ENCODE measurements at places on chromosomes 7 and 10. TPM values are rescaled to one million over a fixed set of nuclear protein-coding genes. Genes with fewer than 3 reads are reported as not detected.
A peak's percentile ranks its signal among the peaks of the same experiment; 100 is the strongest.

Gene CUX1
- 21.7 TPM for total RNA-seq

- no peak for DNase-seq
Observed at GRCh38 chr10:3196958-3197347, 24.4 kb upstream of the PITRM1 start.

- DNase-seq: no peak
Observed at GRCh38 chr10:131195116-131195515, 116.4 kb downstream of the TCERG1L start.

DNA sequence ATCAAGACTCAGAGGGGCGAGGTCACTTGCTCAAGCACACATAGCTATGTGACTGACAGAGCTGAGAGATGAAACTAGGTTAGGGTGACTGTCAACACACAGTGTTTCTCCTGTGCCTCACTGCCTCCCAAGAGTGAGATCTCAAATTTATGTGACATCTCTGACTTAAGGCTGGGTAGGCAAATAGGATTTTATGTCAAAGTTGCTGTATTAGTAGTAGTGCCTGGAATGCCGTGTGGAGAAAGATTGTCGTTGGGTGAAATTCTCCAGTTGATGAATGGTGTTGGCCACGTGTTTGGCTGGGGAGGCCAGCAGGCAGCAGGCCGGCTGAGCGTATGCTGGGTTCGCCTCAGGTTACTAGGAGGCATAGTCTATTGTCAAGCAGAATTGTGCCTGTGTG is 148.3 kb upstream of the BMPER start:
- no peak for DNase-seq

- DNase-seq: no peak
Observed at GRCh38 chr7:19853261-19853832, 79.9 kb upstream of the TMEM196 start.

Gene DNAJC2
- total RNA-seq: 42.0 TPM

GRCh38 chr7:6242561-6242960 is 29.9 kb downstream of the CYTH3 start:
- DNase-seq: no peak

DNA sequence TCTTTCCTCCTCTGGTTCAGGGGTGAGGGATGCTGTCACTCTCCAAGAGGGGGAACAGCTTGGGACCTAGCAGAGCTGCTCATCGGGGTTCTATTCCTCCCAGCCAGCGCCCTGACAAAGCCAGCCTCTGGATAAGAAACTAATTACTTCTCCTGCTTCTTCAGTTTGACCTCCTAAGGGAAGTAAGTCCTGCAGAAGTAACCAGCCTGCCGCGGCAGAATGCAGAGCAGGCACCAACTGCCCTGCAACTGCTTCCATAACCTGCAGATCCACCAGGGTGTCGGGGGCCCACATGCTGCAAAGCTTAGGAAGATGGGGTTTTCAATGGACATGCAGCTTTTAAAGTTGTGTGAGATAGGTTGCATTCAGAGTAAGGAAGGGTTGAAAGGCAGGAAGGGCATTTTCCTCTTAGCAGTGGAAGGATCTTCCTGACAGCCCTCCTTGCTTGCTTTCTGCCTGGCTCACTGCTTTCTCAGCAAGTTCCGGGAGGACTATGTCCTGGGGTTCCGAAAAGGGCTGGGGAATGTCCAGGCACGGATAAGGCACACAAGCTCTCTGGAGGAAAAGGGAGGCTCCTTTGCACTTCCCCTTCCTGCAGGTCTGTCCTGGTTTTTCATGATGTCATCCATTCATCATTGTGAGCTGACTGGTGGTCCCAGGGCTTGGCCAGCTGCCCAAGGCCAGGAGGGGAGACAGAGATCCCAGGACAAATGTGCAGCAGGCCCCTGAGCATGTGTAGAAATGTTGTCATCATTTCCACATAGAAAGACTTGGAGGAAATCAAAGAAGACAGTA is 24.3 kb upstream of the CALU start:
- no peak for DNase-seq

- no peak for DNase-seq
Observed at GRCh38 chr10:9390516-9390915, 1336.0 kb downstream of the GATA3 start.

DNA sequence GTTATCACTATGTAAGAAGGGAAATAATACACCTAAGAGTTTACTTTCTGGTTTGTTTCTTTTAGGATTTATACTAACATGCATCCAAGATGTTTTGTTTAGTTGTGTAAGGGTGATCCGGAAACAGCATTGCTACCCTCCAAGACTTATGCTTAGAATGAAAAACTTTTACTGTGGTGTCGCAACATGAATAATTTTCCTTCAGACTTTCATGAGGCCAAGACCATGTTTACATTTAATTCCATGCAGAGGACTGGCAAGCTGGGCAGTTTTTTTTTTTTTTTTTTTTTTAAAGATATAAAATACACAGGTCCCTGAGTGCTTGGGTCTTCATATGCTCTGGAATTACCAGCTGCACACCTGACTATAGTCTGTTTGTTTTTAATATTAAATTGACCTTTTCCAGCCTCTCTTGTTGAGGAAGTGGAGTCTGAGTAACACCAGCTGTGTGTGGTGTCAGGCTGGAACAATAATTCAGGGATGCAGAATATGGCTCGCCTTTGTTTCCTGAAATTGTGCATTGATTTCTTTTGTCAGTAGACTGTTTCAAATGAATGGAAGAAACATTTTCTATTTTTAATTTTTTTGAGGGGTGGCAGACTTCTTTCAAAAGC is 81.7 kb downstream of the ST7 start:
- no peak for DNase-seq

- DNase-seq: peak; percentile 83
Observed at GRCh38 chr7:73830681-73831583, at the start of gene CLDN4. TSS of gene CLDN4 (plus strand) at chr7:73830996. CDS start at chr7:73831202, 206 bp downstream.

Gene EFCAB10
- total RNA-seq: 0.40 TPM

Gene CYP3A7
- 6.4 TPM for total RNA-seq

DNA sequence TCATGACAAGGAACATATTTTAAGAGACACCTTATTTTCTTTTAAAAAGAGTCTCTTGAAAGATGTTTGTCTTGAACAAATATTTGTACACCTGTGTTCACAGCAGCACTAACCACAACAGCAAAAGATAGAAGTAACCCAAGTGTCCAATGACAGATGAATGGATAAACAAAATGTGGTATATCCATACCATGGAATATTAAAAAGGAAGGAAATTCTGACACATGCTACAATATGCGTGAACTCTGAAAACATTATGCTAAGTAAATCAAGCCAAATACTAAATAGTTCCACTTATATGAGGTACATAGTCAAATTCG is 17.8 kb downstream of the SGMS1 start:
- no peak for DNase-seq

Gene CPA2
- not detected for total RNA-seq

- DNase-seq: no peak
Observed at GRCh38 chr10:28118985-28119628, 120.2 kb upstream of the ODAD2 start.

DNA sequence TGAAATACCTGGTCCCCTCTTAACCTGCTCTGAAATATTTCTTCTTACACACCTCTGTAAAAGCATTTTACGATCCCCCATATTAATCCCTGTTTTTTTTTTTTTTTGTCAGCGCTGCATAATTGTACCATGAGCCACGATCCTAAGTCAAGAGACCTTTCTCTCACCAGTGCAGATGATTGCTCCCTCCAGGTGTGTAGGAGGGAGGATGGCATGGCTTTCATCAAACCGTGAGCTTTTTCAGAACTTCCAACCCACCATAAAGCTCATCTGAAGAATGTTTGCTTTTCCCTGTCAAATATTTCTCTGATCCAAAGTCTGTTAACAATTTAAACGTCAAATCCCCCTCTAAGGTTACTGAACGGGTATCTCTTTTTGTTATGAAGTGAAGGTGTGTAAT is 28.2 kb upstream of the SEPHS1 start:
- DNase-seq: no peak

Gene ADCK2
- total RNA-seq: 18.8 TPM

- no peak for DNase-seq
Observed at GRCh38 chr7:159209429-159209828, 64.8 kb upstream of the VIPR2 start.

- no peak for DNase-seq
Observed at GRCh38 chr10:17049195-17049594, 80.4 kb downstream of the CUBN start.

Gene TEX47
- not detected for total RNA-seq

DNA sequence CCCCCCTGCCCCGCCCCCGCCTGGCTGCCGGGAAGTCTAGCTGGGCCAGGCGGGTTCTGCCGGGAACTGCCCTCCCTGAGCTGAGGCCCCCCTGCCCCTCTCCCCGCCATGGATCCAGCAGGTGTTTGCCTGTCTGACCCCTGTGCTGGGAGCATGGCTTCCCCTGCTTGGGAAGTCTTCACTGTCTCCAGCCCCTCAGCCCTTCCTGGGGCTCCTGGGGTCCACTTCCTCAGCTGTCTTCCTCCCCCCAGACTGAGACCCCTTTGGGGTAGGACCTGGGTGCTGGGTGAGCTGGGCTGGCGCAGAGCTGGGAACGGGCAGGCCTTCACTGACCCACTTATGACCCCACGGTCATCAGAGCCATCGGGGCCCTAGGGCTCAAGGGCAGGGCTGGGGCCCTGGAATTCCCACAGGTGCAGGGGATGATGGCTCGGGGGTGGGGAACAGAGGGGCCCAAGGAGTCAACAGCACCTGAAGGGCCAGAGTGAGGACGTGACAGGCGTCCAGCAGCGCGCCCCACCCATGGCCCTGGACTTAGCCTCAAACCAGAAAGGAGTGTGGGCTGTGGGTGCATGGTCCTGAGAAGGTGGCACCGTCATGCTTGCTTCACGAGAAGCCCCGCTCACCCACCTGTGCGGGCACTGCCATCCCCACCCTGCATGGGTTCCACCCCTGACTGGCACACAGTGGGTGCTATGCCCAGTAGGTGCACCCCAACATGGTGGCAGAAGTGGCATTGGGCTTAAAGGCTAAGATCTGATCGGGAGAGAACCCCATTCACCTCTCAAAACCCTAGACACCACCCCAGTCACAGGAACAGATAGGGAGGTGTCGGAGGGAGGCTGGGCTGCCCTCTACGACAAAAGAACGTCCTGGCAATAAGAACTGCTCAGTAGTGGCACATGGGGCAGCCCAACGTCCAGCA is 16.2 kb upstream of the TNRC18 start:
- DNase-seq: peak; percentile 32

- DNase-seq: no peak
Observed at GRCh38 chr10:97743169-97743943, 6.4 kb downstream of the ZFYVE27 start.

DNA sequence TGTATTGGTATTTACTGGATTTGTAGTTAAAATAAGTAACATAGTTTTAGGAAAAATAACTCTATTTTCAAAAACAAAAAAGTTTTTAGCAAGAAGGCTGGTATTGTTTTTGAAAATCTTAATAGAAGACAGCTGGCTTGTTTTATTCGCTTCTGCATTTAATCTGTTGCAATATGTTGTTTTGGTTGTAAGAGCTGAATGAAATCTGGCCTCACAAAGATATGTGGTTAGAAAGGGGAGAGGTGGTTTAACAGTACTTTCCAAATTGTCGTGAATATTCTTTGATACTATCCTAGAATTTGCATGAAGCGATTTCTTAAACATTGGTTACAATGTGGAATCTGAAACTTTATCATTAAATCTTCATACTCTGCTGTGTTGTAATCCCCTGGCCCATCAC is 355.9 kb upstream of the FZD8 start:
- no peak for DNase-seq

Gene AS3MT
- 27.3 TPM for total RNA-seq

Gene CPA5
- total RNA-seq: not detected

Gene NYAP1
- total RNA-seq: 0.15 TPM

DNA sequence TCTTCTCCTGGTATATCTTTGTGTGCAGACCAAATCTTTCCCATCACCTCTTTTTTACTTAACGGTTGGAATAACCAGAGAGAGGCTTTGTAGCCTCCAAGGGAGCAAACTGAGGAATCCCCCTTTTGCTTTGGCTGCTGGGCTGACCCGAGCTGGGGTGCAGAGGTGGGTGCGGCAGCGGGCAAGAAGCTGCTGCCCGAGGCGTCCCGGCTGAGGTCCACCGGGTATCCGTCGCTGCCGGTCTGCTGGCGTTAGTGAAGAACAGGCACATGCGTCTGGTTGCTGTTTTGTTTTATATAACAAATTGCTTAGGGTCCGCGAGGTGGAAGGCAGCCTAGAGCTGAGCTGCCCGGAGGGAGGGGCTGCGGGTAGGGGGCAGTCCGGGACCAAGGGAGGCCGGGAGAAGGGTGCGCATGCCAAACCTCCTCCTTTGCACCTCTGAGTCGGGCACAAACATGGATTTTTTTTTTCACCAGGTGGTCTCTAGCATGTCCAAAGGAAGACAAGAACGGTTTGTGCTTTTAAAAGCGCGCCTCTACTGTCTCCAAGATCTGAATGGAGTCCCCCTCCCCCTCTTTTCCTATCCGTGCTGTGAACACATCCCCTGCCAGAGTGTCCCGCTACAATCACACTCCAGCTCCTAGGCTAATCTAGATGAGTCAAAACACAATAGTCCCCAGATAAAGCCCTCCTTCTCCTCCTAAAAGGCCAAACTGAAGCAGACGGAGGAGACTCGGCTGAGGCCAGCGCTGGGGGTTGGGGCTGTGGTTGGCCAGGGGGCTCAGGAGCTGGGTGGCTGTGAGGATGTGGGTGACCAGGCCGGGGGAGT is 6.8 kb upstream of the GATA3 start:
- no peak for DNase-seq

Gene VPS50
- 20.4 TPM for total RNA-seq

DNA sequence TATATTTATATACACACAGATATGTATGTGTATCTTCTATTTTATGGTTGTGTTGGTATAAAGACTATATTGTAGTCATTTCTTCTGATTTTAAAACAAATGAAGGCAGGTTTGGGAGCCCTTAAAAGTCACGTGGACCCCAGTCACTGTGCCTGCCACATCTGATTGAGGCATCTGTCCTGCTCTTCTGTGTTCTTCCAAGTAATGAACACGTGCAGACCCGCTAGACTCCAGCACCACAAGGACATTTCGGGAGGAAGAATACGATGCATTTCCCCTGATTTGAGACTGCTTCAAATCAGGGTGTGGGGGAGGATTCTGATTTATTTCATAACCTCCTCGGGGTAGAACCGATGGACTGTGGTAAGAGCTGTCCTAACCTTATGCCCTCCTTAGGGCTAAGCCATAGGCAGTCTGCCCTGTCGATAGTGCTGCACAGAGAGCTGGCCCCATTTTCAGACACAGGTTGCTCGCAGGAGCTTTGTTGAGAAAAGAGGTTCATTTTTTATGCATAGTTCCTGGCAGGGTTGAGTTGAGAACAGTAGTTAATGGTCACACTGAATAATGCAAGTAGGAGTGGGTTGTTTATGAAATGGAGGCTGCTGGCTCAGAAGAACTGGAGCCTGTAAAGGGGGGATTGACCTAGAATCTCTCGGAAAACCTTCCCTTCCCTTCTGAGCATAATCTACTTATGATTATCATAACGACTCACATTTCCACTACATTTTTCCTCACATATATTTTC is 55.0 kb upstream of the C10orf120 start:
- no peak for DNase-seq

Gene MAGI2
- total RNA-seq: 3.8 TPM
